ENCODE measurements at places on chromosomes 2 and 18.

- no peak for DNase-seq
These were observed 1235.4 kb downstream of the LRP1B start for GRCh38 chr2:140895378-140895777.

DNA sequence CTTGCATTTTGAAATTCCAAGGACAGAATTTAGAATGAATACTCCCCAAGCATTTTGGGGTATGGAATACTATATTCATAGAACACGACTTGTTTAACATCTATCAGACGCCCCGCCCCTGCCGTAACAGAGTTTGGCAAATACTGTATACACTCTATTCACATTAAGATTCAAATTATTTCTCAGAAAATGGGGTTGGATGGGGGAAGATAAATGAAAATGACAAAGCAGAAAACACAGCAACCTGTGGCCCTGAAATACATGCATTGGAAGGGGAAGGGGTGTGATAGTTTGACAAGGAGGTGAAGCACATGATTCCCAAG is 634.6 kb upstream of the SLC39A10 start:
- DNase-seq, result no peak

DNA sequence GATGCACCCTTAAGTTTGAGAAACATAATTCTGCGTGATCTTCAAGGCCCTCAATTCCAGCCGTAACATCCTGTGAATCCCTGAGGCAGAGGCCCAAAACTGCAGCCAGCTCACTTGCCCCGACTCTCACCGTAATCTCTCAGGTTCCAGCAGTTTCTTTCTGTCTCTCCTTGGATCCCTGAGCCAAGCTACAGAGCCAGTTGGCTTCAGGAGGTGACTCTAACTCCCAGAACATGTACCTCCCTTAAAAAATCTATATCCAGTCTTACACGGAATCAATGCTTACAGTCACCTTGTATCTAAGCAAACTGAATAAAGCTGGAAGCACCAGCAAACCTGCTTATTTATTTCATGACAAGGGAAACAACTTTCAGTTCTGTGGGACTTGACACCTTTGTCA is 300.4 kb downstream of the SETBP1 start:
- DNase-seq, result no peak

DNA sequence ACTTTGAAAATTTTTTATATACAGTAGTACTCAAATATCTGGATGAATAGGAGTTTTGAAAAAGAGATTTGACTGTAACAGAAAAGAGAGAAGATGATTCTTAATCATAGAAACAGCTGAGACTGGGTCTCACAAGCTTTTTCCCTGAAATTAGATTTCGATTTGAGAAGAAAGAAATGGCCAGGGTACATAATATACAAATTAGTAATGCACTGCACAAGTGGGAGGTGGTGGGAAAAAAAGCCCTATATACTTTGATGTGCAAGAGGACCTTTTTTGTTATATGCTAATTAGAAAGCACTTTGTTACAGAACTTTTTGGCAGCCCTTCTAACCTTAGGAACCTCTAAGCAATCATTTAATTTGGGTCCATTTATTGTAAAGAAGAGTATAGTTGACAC is 62.9 kb downstream of the EML4 start:
- DNase-seq, result no peak

DNA sequence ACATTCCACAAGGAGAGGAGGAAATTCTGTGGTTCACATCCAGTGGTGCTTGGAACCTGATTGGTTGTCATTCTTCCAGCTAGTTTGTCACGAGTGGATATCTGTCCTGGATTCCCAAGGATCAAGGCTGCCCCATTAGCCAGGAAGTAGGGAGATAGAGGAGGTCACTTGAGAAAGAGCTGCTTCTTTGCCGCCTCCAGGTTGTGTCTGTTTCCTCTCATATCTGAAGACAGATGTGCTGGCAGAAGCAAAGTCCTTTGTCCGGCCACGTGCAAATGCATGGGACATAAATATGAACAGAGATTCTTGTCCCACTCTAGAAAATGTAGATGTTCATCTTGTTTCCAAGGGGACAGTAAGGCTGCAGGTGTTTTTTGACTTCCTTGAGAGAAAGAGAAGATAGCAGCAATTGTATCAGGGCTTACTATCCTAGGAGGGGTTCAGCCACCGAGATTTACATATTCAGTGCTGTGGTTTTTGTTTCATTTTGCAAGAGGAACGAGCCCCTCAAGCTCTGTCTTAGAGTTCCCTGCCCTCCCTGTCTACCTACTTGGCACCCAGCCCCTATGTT is 174.4 kb downstream of the RPIA start:
- DNase-seq, result no peak

GRCh38 chr2:94987074-94988020 is 38.2 kb upstream of the MAL start:
- no peak for DNase-seq

- DNase-seq, result no peak
These were observed 164.8 kb downstream of the MYCN start for GRCh38 chr2:16104949-16105668.

GRCh38 chr2:128439791-128440665 is 121.4 kb upstream of the HS6ST1 start:
- DNase-seq, result no peak

GRCh38 chr2:85175369-85176299 is 42.4 kb downstream of the TCF7L1 start:
- DNase-seq, result no peak

All from GOT3 (cell line).